ENCODE measurements at places on chromosomes 2 and 18.

- DNase-seq: no peak
These were observed 64.1 kb upstream of the ZNF532 start for GRCh38 chr18:58800582-58800981.

GRCh38 chr2:220696280-220696669 is 875.8 kb downstream of the EPHA4 start:
- DNase-seq: no peak

GRCh38 chr2:120898961-120899750 is 163.5 kb downstream of the GLI2 start:
- DNase-seq: no peak

GRCh38 chr18:28281400-28281799 is 104.5 kb upstream of the CDH2 start:
- peak; percentile 4 for DNase-seq

DNA sequence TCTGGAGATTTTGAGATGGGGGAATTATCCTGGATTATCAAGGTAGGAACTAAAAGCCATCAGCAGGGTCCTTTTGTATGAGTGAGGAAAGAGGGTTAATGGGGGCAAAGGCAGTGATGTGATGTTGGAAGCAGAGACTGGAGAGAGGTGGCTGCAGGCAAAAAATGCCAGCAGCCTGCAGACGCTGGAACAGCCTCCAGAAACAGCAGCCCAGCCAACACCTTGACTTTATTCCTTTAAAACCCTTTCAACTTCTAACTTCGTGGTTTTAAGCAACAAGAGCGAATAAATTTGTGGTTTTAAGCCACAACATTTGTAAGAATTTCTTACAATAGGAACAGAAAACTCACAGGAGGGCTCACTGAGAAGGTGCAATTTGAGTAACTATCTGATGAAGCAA is 523.1 kb upstream of the HS6ST1 start:
- no peak for DNase-seq

DNA sequence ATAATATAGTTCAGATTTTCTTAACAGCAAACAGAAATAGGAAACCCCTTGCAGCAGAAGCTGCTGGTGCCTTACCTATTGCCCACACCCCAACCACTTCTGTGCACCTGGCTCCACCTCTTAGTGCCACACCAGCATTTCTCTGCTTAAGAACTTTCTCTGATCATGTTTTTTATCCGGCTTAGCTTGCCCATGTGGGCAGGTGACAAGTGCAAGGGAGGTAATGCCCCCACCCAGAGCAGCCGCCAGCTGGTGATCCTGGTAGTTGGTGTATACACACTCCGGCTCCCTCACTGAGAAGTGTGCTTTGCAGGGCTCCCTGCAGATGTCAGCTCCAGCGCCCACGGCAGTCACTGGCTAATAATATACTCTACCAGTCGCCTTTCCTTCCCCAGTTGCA is 126.3 kb downstream of the ALPK2 start:
- DNase-seq: no peak

- no peak for DNase-seq
These were observed 34.4 kb downstream of the CYP26B1 start for GRCh38 chr2:72112981-72113846.

GRCh38 chr2:108454440-108454839 is 5.4 kb downstream of the GCC2 start:
- DNase-seq: no peak

GRCh38 chr2:136767030-136767429 is 1.7 kb downstream of the THSD7B start:
- DNase-seq: no peak
